ENCODE measurements at places on chromosomes 1 and 21. TPM values are rescaled to one million over a fixed set of nuclear protein-coding genes. Genes with fewer than 3 reads are reported as not detected.

- no peak for ATAC-seq
These were observed 26.3 kb upstream of the F13B start for GRCh38 chr1:197093226-197093885.

- no peak for ATAC-seq
These were observed 53.0 kb downstream of the DISP3 start for GRCh38 chr1:11531943-11532342.

CHI3L1 gene
- total RNA-seq = 5.0 TPM

DNA sequence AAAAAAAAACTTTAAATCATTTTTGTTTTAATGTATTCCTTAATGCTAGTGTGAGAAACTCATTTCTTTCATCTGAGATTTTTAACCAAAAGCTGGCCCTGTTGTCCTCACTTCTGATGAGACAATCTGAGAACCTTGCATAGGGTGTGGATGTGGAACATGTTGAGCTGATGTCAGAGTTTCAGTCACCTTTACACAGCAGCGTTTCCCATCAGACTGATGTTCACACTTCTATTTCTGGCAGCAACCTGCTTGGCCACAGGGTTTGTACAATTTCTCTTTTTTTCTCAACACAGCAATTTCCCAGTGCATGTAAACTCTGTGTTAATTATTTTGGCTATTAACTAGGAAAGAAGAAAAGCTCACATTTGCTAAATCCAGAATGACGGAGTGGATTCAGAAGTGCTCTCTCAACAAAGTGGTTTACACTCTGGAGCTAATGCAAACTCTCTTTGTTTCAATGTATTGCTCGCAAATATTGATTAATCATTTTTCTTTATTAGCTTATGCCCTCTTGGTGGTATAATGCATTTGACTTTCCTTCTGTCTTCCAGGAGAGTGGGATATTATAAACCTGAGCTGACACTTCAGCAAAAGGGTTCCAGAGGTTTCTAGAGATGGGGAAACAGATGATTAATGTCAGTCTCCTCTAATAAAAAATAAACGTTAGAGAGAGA, 70.5 kb upstream of the HSPA13 start:
- no peak for ATAC-seq
